CD4-positive, alpha-beta T cell treated with Interleukin-4 for 4 hours (primary cell): ENCODE measurements at places on chromosomes 3 and 15.
A peak's percentile ranks its signal among the peaks of the same experiment; 100 is the strongest.

DNA sequence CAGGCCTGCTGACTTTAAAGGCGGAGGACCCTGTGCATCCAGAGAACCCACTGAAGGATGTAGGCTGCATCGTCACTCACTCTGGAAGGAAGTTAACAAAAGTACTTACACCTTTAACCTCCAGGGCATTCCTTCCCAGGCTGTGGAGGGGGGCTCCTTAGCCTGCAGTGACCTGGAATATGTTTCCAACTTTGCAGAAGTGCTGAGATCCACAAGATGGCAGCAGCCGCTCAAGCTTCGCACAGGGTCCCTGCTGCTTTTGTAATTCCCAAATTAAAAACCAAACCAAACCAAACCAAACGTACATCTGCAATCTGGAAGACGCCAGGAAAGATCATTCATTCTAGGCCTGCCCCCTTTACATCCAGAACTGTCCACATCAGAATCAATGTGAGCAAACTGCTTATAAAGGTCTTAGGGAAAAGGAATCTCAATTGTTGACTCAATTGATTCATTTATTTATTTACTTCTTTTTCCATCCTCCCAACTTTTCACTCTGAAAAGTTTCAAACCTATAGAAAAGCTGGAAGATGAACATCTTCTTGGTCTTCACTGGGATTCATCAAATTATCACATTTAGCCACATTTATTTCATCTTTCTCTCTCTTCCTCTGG lies 70.5 kb upstream of the KLHL25 start:
- DNase-seq = no peak

GRCh38 chr15:47477341-47477740 lies 240.0 kb upstream of the SEMA6D start:
- DNase-seq = no peak

DNA sequence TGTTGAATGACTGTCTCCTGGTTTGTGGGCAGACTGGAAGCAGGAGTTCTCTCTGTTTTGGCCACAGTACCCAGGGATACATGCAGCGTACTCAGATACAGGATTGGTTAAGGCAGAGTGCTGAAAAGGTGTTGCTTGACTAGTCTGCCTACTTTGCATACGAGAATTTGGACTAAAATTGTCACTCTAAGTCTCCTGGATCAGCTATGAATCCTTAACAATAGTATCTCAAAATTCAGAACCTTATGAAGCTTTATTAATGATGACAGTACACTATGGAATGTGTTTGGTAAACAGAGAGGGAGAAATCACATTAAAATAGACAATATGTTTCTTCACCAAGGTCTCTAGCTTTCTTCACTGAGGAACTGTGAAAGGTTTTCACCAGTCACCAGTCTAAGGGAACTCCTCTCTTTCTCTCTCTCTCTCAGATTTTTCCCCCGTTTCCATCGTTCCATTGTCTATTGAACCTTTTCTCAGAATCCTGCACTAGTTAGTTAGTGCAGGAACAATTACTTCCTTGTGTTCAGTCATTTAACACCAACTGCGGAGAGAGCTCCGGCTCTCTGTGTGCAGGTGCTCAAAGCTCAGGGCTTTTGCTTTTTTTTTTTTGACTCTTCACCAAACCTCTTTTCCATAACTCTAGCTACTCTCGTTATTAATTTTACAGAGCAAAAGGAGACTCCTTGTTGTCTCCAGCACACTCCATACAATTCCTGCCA lies 85.9 kb upstream of the FNDC3B start:
- no peak for DNase-seq

GRCh38 chr15:73928971-73929627 lies 2.8 kb downstream of the LOXL1 start:
- DNase-seq = no peak

DNA sequence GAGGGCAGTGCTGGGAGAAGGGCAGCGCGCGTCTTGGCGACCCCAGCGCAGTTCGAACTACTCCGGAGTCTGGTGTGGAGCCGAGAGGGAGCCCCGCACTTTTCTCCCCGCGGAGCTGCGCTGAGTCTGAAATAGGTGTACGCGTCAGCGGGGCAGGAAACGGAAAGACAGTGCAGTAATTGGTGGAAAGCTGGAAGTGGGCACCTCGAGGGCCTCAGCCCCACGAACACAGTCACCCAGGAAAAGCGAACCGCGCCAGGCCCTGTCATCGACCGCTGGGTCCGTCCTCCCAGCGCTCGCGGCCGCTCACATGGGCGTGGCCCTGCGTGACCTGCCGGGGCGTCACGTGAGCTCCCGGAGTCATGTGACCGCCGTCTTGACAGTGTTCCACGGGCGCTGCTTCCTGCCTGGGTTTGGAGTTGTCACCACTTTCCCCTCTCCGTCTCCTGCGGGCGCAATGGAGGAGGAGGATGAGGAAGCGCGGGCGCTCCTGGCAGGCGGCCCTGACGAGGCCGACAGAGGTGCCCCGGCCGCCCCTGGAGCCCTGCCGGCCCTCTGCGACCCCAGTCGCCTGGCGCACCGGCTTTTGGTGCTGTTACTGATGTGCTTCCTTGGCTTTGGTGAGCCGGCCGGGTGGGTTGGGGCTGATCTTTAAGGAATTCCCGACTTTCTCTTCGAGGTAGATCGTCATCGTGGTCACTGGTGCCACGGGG lies at the start of gene MFSD1:
MFSD1 (plus strand) TSS at position 359 of the 713 bp plus-strand sequence; CDS start at position 458, 99 bp downstream.
- peak; percentile 88 for DNase-seq
